ENCODE measurements at places on chromosomes 11 and 22. TPM values are rescaled to one million over a fixed set of nuclear protein-coding genes. Genes with fewer than 3 reads are reported as not detected.

The OR5A1 gene
- total RNA-seq, result not detected

The ROBO4 gene
- total RNA-seq, result 1.1 TPM

The OR4A16 gene
- not detected for total RNA-seq

The MCHR1 gene
- 2.3 TPM for total RNA-seq

The OR8D1 gene
- total RNA-seq, result under 0.01 TPM

The CLMP gene
- total RNA-seq, result 324 TPM

Data from regular cardiac myocyte (primary cell).